Stimulated activated CD8-positive, alpha-beta memory T cell treated with anti-CD3 and anti-CD28 coated beads, Interleukin-7, amount 100 ng/mL, for 48 hours (primary cell): ENCODE measurements at places on chromosomes 12 and 14.

DNA sequence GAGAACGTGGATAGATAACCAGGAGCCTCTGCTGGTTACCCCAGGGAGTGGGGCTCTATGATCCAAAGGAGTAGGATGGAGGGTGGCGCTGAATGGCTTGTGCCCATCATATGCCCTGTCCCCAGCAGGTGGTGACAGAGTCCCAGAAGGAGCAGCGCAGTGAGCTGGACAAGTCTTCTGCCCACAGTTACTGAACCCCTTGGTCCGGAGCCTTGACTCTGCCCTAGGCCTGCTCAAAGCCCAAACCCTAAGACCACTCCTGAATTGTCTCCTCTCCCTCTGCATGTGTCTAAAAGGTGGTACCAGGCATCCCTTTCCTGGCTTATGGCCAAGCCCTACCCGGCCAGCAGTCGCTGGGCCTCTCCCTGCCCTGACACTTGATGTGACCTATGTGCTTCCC is 3.2 kb downstream of the PRPH start:
- DNase-seq, result no peak

DNA sequence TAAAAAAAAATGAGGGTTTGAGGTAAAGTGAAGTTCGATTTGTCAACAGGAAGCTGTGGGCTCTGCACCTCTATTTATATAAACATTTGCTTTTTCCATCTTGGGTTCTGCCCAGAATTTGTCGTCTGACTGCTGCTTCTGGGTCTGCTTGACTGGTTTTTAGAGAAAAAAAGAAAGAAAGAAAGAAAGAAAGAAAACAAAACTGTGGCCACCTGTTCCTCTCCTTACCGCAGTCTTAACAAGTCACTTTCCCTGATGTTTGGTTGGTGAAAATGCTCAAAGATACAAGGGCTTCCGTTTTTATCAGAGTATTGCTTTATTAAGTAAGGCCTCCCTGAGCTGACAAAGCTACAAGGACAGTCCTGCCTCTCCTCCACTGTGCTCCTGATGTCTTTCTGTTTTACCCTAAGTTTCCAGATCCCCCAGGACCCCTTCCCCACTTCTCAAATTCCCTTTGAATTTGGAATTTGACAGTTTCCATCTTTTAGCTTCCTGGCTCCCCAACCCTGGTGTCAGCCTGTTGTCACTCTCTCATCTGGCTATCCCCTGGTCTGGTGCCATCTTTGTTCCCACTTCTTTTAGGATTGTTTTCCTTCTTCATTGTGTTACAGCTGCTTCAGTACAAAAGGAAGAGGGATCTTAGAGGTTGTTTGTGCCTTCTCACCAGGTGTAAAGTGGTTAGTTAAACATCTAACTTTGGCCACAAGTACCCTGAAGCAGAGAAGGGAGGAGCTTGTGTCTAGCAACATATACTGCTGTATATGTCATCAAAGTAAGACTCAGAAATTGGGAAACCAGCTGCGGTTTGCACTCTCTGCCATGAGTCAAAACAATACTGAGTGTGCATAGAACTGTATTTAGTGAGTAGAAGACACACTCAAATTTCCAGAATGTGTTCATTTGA is 18.0 kb downstream of the MFAP5 start:
- peak; percentile 23 for DNase-seq

GRCh38 chr12:120417917-120418580 is 19.9 kb upstream of the COX6A1 start:
- DNase-seq, result no peak

DNA sequence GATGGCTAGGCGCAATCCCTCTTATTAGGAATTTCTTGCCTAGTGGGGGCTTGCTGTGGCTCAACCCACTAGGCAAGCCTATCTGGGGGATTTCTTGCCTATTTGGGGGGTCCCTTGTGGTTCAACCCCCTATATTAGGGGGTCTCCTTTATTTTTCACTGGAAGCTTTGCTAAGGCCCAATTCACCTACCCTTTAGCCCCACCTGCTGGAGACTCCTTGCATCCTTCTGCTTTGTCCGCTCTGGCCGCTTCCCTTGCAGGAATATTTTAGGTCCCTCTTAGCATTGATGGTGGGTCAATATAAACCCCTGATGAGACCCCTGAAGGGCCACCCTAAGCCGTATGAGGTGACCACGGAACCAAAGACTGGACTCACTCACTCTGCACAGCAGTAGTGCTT is 1552.1 kb downstream of the AACS start:
- no peak for DNase-seq

- no peak for DNase-seq
These were observed 27.7 kb downstream of the WNK1 start for GRCh38 chr12:779745-780734.

- no peak for DNase-seq
These were observed 7.6 kb downstream of the ITPK1 start for GRCh38 chr14:93108105-93108504.

DNA sequence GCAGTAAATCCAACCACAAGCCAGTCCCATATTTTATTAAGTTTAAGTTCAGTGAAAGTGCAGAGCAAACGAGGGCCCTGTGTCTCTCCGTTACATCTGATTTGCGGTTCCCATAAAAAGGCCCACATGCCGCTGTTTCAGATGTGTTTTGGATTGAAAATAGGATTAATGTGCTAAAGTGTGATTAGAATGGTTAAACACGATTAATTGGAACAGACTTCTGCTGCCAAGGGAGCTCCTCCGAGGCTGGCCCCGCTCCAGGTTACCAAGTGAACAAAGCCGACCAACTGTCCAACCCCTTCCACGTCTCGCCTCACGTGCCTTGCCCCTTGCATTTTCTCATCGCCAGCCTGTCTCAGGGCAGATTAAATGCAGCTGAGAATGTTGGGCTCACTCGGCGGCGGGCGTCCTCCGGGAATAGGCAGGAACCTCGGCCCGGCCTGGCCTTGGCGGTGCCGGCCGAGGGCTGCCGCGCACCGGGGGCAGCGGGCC is 166.5 kb upstream of the GSC start:
- DNase-seq, result no peak

- no peak for DNase-seq
These were observed 19.5 kb upstream of the FZD10 start for GRCh38 chr12:130142736-130143135.
